SJSA1 (cell line): ENCODE measurements at places on chromosomes 16 and 17. TPM values are rescaled to one million over a fixed set of nuclear protein-coding genes. Genes with fewer than 3 reads are reported as not detected.

Gene WFDC1
- 125 and 143 TPM in 2 replicates for total RNA-seq

Gene CDC6
- 95.8 and 97.8 TPM in 2 replicates for total RNA-seq

Gene DVL2
- 30.6 and 45.3 TPM in 2 replicates for total RNA-seq

DNA sequence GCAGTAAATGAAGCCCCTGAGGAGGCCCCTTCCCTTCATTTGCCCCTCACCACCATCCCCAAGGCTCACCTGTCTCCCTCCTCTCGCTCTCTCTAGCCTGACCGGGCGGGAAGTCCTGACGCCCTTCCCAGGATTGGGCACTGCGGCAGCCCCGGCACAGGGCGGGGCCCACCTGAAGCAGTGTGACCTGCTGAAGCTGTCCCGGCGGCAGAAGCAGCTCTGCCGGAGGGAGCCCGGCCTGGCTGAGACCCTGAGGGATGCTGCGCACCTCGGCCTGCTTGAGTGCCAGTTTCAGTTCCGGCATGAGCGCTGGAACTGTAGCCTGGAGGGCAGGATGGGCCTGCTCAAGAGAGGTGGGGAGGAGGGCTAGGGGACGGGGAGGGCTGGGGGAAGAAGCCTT, 21.0 kb downstream of the WNT9B start:
- no peaks in the 10 kb centered on the region for H3K4me1 ChIP-seq
- H3K27ac ChIP-seq = no peak overlapping the region
